ENCODE measurements at places on chromosomes 5 and 9. TPM values are rescaled to one million over a fixed set of nuclear protein-coding genes. Genes with fewer than 3 reads are reported as not detected.

The PRLR gene
- 2.0 TPM for total RNA-seq

DNA sequence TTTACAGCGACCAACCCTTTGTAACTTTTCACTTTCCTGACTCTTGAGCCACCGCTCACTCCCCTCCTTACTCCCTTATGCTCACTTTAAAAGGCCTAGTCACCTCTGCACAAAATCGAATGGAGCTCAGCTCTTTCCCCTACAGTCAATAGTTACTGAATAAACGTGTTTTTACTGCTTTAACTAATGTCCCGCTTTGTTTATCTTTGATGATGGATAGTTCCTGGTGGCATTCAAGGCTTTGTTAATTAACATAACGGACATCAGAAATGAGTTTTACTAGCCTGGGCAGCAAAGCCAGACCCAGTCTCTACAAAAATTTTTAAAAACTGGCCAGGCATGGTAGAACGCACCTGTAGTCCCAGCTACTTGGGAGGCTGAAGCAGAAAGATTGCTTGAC, 5.0 kb downstream of the SERINC5 start:
- DNase-seq = no peak

The BSPRY gene
- 1.5 TPM for total RNA-seq

GRCh38 chr5:89493414-89493813, 610.4 kb upstream of the MEF2C start:
- DNase-seq = no peak

DNA sequence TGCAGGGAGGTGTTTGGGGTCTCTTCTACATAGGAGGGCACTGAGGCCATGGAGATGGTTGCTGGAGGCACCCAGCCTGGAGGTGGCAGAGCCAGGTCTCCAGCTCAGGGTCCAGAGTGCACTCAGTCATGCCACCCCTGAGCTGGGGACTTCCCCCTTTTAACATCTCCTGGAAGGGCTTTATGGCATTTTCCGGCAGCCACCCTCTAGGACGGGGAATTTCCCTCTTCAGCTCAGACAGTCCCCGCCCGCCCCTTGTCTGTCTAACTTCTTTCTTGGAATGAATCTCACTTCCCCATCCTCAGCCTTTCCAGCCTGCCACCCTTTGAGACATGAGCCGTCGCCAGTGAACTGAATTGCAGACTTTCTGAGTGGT, 49.9 kb downstream of the COL15A1 start:
- no peak for DNase-seq

DNA sequence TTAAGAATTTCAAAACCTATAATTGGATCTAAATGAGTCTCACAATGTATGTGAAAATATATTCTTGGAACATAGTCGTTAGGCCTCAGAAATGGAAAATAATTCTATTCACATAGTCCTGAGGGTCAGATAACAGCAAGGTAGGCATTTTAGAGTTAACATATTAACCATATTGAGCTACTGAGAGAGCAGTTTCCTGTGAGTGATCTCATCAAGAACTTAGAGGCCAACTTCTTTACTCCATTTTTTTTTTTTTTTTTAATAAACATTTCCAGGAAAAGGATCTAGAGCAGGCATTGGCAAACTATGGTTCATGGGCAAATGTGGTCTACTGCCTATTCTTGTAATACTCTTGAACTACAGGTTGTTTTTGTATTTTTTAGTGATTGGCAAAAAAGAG, 26.6 kb downstream of the RAB24 start:
- DNase-seq = no peak

GRCh38 chr9:133881671-133882381, 110.3 kb downstream of the VAV2 start:
- no peak for DNase-seq

GRCh38 chr5:146586752-146587151, 70.8 kb upstream of the GPR151 start:
- DNase-seq = no peak

DNA sequence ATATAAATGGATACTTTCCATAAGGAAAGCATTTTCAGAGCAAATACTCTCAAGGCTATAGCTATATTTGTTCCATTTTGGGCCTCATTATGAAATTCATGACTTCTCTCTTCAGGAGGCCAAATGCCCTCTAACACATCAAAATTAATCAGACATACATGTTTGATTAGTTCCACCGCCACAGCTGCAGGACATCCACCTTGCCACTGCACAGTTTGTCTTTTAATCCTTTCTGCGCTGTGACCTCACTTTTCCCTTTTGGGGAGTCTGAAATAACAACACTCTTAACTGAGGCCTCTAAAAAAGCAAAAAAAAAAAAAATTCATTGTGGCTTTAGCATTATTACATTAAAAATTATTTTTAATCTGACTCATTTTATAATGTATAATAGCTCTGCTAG, 279.1 kb upstream of the CDH12 start:
- no peak for DNase-seq

- no peak for DNase-seq
Measured at GRCh38 chr9:91255327-91255726, 106.4 kb downstream of the AUH start.

The OSMR gene
- total RNA-seq = 0.26 TPM

DNA sequence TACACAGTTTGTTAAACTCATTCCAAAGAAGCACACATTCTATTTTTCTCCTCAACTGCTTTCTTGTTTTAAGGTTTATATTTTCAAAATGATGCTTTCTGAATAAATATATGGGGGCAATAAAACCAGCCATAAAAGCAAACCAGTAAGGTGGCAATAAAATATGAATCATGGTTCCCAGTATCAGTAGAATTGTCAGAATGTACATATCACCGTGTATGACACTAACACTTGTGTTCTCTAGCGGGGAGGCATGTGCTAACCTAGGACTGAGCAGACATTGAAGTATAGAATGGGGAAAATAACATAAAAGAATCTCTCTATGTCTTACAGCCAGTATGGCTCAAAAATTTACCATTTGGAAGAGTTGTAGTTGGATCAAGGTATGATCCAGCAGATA, 329.9 kb upstream of the ISL1 start:
- DNase-seq = no peak

The SLC45A2 gene
- not detected for total RNA-seq

- DNase-seq = no peak
Measured at GRCh38 chr9:120353506-120353905, 226.5 kb downstream of the CDK5RAP2 start.

The PHF24 gene
- 0.37 TPM for total RNA-seq

- DNase-seq = peak; percentile 63
Measured at GRCh38 chr9:110049699-110050450, 158.1 kb downstream of the C9orf152 start.

GRCh38 chr5:43320846-43321245, 7.6 kb upstream of the HMGCS1 start:
- DNase-seq = no peak

The LTC4S gene
- total RNA-seq = 5.1 TPM

DNA sequence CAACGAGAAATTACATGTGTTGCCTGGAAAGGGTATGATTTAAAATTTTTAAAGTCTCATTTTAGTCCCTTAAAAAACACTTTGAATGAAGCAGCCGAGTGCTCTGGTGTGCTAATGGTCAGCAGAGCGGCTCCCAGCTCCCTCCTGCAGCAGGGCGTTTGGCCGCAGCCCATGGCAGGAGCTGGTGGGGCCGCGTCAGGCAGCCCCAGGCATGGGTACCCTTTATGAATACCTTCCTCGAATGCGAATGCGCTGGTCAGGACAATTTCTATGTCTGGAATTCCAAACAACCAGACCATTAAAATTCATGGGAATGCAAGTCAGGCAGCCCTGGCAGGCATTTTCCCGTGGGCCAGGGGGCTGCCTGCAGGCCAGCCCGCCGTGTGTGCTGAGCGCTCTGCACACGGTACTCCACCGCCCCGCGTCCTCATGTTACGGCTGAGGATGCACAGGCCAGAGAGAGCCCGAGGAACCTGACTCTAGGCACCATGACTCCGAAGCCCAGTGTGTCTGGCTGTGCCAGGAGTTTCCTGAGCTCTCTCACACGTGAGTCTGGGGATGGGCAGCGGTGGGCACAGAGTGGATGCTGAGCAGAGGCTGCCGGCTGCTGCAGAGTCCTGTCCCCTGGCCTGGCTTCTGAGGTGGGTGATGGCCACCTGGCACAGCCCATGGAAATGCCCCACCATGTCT, 123.7 kb downstream of the WNK2 start:
- DNase-seq = peak; percentile 52

GRCh38 chr5:55847837-55848236, 3.3 kb upstream of the IL31RA start:
- no peak for DNase-seq

DNA sequence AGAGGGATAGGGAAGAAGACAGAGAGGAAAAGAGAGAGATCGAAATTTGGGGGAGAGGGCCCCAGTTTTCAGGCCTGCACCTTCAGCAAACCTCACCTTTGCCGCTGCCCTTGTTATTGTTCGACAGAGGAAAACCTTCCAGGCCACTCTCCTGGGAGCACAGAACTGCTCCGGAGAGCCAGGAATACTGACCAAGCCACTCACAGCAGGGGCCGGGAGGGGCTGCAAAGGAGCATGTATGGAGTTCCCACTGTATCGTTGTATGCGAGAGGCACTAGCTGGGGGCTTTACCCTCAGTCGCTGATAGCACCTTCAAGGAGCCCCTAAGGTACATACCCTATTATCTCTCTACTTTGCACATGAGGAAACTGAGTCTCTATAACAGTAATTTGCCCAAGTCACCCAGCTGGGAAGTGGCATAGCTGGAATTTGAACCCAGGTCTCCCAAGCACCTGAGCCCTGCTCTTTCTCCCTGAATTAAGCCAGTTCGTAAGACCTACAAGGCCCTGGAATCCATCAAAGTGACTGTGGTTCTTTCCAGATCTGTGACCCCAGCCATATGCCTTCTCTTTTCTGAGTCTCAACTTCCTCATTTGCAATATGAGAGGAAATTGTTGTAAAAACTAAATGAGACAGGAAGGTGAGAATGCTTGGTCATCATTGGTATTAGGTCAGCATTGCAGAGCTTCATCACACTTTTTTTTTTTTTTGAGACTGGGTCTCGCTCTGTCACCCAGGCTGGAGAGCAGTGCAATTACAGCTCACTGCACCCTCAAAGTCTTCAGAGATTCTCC, 21.0 kb upstream of the FOXE1 start:
- no peak for DNase-seq

DNA sequence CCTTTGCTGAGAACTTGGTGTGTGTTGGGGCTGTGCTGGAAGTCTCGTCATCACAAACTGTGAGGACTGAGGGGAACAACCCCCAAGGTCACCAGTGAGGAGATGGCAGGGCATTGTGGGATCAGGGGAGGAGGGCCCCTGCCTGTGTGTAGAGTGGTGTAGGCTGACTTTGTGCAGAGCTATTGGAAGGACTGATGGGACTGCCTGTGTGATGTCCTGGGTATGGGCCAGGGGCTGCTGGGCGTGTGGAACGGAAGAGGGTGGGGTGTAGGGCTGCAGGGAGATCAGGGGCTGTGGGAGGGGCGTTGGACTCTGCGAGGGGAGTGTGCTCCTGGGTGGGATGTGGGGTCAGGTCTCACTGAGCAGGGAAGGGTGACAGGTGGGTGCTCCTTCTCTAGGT, 3.6 kb downstream of the WNK2 start:
- no peak for DNase-seq

DNA sequence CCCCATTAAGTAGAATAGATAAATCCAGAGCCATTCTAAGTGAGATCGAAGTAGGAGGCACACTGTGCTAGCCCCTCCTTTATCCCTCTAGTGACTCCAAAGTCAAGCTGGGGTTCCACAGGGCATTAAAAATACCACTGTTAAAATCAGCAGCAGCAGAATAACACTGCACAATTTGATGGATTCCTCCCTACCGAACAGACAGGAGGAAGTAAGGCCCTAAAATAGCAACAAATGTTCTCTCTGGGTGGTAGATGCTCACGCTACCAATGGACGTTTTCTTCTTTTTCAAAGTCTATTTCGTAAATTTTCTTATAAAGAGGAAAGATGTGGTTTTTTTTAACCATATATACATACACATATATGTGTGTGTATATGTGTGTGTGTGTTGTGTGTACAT, 54.4 kb downstream of the FBXW11 start:
- DNase-seq = no peak
